Right kidney (tissue), 9 donors: ENCODE measurements at places on chromosomes 16 and 17.

- no peak for DNase-seq
Measured at GRCh38 chr16:51321251-51321650, 170.2 kb upstream of the SALL1 start.

- no peak for DNase-seq
Measured at GRCh38 chr17:14779241-14779640, 478.4 kb downstream of the HS3ST3B1 start.

GRCh38 chr16:89005201-89006035 is 28.4 kb upstream of the CBFA2T3 start:
- no peak for DNase-seq

- no peak for DNase-seq
Measured at GRCh38 chr17:38322156-38322779, 21.5 kb downstream of the GPR179 start.

DNA sequence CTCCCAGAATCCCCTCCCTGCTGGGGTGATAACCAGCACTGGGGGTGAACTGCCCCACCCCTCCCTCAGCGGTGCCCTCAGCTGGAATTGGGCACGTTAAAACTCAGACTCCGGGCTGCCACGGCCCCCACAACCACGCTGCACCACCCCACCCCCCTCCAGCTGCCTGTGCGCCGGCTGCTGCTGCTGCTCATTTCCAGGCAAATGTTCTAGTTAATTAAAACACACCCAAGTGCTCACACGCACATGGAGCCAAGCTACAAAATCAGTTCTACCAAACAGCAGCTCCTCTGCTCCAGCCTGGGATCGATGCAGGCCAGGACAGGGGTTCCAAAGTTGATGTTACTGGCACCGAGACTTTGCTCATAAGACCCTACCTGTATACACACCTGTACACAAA is 180.5 kb downstream of the ZNF423 start:
- DNase-seq, result no peak

DNA sequence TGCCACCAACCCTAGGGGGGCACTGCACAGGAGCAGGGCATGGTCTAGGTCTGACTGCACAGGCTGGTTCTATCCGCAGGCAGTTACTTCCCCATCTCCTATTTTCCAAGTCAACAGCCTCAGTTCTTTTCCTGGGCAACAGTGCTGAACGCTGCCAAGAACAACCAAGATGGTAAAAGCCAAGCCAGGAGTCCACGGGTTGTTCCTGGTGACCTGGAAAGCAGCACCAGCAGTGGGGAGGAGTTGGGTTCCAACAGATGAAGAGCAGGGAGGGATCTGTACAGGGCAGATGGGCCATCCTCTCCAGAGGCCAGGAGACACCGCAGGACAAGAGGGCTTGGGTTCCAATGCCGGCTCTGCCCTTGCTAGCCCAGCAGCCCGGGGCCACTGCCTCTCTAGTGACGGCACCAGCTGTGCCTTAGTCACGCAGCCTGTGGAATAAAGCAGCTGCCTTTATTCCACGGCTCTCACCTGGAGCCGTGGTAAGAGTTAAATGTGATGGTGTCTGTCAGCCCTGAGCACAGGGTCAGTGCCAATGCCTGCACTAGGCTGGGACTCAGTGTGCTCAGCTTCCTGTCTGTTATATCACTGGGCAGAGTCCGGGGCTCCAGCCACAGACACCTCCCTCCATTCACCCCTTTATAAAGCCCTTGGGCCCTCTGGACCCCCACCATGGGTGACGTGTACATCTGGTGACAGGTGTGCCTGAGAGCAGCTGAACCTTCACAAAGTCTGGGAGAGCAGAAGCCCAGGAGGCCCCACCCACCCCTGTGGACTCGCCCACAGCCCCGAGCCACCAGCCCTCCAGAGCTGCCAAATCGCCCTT is 44.9 kb downstream of the MARF1 start:
- DNase-seq, result no peak

GRCh38 chr17:67258821-67259468 is 13.9 kb upstream of the HELZ start:
- DNase-seq, result no peak

GRCh38 chr17:42512733-42513251 is 23.2 kb upstream of the NAGLU start:
- no peak for DNase-seq
